ENCODE measurements at places on chromosomes 1 and 21. TPM values are rescaled to one million over a fixed set of nuclear protein-coding genes. Genes with fewer than 3 reads are reported as not detected.

BCAR3 gene
- 2.5 TPM for polyA plus RNA-seq

SPRR2F gene
- polyA plus RNA-seq, result not detected

SDE2 gene
- 16.1 TPM for polyA plus RNA-seq

C1orf226 gene
- polyA plus RNA-seq, result 10.2 TPM

CHAF1B gene
- polyA plus RNA-seq, result 2.1 TPM

SPATA46 gene
- polyA plus RNA-seq, result not detected

KIF14 gene
- polyA plus RNA-seq, result 0.69 TPM

GJA9 gene
- polyA plus RNA-seq, result not detected

UBASH3A gene
- polyA plus RNA-seq, result not detected

DIRAS3 gene
- polyA plus RNA-seq, result 8.0 TPM

WDTC1 gene
- polyA plus RNA-seq, result 10.9 TPM

SUSD4 gene
- polyA plus RNA-seq, result 31.5 TPM

NES gene
- polyA plus RNA-seq, result 9.9 TPM

GNAT2 gene
- not detected for polyA plus RNA-seq

BTG2 gene
- polyA plus RNA-seq, result 2.4 TPM

CFHR4 gene
- polyA plus RNA-seq, result not detected

THEM5 gene
- not detected for polyA plus RNA-seq

OR10Z1 gene
- polyA plus RNA-seq, result not detected

F3 gene
- not detected for polyA plus RNA-seq

DCST1 gene
- not detected for polyA plus RNA-seq

SPRR2G gene
- polyA plus RNA-seq, result not detected

CD5L gene
- polyA plus RNA-seq, result not detected

GFI1 gene
- polyA plus RNA-seq, result not detected

HAO2 gene
- polyA plus RNA-seq, result not detected

GALNT2 gene
- 43.5 TPM for polyA plus RNA-seq

PRAMEF7 gene
- polyA plus RNA-seq, result not detected

CNR2 gene
- polyA plus RNA-seq, result not detected

SLAMF9 gene
- polyA plus RNA-seq, result not detected

FLG2 gene
- not detected for polyA plus RNA-seq

BTBD8 gene
- 38.6 TPM for polyA plus RNA-seq

LRRC38 gene
- not detected for polyA plus RNA-seq

DMBX1 gene
- not detected for polyA plus RNA-seq

PPM1J gene
- polyA plus RNA-seq, result 1.7 TPM

BCL2L15 gene
- polyA plus RNA-seq, result 4.7 TPM

SLC9A1 gene
- 1.5 TPM for polyA plus RNA-seq

GBP5 gene
- polyA plus RNA-seq, result not detected

WNT9A gene
- polyA plus RNA-seq, result 1.4 TPM

OBSCN gene
- polyA plus RNA-seq, result 7.2 TPM

PRR9 gene
- polyA plus RNA-seq, result not detected

CTH gene
- 10.0 TPM for polyA plus RNA-seq

ANXA9 gene
- polyA plus RNA-seq, result not detected

GREM2 gene
- 0.62 TPM for polyA plus RNA-seq

KLHDC7A gene
- polyA plus RNA-seq, result 0.04 TPM

FBLIM1 gene
- polyA plus RNA-seq, result 25.4 TPM

USH2A gene
- polyA plus RNA-seq, result 0.10 TPM

KCNT2 gene
- polyA plus RNA-seq, result 19.5 TPM

NFASC gene
- 23.9 TPM for polyA plus RNA-seq

HSD3B2 gene
- not detected for polyA plus RNA-seq

VASH2 gene
- 69.5 TPM for polyA plus RNA-seq

FCMR gene
- polyA plus RNA-seq, result not detected

PIK3R3 gene
- polyA plus RNA-seq, result 125 TPM

SRGAP2B gene
- 15.3 TPM for polyA plus RNA-seq

NR0B2 gene
- not detected for polyA plus RNA-seq

TNFSF4 gene
- 0.98 TPM for polyA plus RNA-seq

SLFNL1 gene
- polyA plus RNA-seq, result 0.26 TPM

DIPK1A gene
- 8.4 TPM for polyA plus RNA-seq

RNF223 gene
- not detected for polyA plus RNA-seq

RIPK4 gene
- polyA plus RNA-seq, result not detected

All from neural cell (in vitro differentiated cells).